ENCODE measurements at places on chromosomes 6 and 20.

DNA sequence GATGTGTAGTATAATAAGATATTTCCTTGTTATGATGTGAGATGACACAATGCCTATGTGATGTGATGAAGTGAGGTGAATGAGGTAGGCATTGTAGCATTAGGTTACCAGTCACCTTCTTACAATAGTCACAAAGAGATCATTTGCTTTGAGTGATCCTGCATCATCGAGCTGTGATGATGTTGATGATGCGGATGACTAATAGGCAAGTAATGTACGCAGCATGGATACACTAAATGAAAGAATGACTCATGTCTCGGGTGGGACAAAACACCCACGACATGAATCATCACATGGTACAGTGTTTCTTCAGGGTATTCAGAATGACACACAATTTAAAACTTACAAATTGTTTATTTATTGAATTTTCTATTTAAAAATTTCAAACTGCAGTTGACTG is 806.3 kb upstream of the GJE1 start:
- no peak overlapping the region for H3K4me3 ChIP-seq
- DNase-seq = no peak
- H3K27me3 ChIP-seq = no peaks in the 10 kb centered on the region
- no peak overlapping the region for H3K27ac ChIP-seq
- no peaks in the 10 kb centered on the region for H3K36me3 ChIP-seq

DNA sequence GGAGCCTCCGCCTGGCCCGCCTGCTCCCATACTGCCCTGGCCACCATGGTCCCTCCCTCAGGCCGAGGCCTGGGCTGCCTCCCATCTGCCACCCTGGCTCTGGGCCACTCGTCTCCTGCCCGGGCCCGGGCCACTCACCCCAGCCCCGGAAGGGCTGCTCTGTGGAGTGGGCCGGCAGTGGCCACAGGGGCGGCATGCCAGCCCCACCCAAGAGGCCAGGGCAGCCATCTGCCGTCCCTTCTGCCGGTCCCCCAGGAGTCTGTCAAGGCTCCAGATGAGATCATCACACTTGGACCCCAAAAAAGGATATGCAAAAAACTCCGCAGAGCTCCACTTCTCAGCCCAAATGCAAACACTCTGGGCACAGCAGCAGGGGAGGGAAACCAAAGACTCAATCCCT is 23.8 kb upstream of the TLDC2 start:
- peak overlapping the region; percentile 24 for H3K27ac ChIP-seq
- H3K36me3 ChIP-seq = peaks cover 4% of the 10 kb centered on the region
- peaks cover 31% of the 10 kb centered on the region for H3K4me1 ChIP-seq
- no peaks in the 10 kb centered on the region for H3K27me3 ChIP-seq

GRCh38 chr6:84050408-84050807 is 16.8 kb downstream of the MRAP2 start:
- no peak overlapping the region for H3K27ac ChIP-seq
- DNase-seq = no peak

GRCh38 chr20:32473231-32474008 is 111.7 kb downstream of the NOL4L start:
- H3K4me3 ChIP-seq = peak overlapping the region; percentile 66
- DNase-seq = peak; percentile 53
- H3K36me3 ChIP-seq = peaks cover 51% of the 10 kb centered on the region

DNA sequence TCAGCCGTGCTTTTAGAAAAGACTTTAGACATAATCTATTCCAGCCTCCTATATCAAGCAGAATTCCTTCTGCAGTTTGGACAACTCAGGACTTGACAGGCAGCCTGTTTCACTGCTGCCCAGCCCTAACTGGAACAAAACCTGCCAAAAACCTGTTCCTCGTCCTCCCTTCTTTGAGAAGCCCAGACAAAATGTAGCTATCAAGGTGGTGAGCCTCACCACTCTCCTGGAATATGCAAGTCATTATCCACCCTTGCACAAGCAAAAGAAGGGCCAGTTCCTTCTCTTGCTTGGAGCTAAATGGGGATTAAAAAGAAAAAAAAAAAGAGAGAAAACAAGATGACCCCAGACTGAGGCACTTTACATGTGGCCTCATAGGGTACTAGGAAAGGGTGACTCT is 64.2 kb downstream of the TFAP2A start:
- no peaks in the 10 kb centered on the region for H3K4me1 ChIP-seq
- no peak overlapping the region for H3K27ac ChIP-seq
- H3K36me3 ChIP-seq = no peaks in the 10 kb centered on the region
- no peak overlapping the region for H3K4me3 ChIP-seq
- DNase-seq = no peak
- no peaks in the 10 kb centered on the region for H3K27me3 ChIP-seq

- H3K36me3 ChIP-seq = no peaks in the 10 kb centered on the region
- H3K4me1 ChIP-seq = no peaks in the 10 kb centered on the region
- H3K27me3 ChIP-seq = peaks cover 11% of the 10 kb centered on the region
- no peak overlapping the region for H3K27ac ChIP-seq
Measured at GRCh38 chr6:90411292-90411781, 114.7 kb upstream of the BACH2 start.

DNA sequence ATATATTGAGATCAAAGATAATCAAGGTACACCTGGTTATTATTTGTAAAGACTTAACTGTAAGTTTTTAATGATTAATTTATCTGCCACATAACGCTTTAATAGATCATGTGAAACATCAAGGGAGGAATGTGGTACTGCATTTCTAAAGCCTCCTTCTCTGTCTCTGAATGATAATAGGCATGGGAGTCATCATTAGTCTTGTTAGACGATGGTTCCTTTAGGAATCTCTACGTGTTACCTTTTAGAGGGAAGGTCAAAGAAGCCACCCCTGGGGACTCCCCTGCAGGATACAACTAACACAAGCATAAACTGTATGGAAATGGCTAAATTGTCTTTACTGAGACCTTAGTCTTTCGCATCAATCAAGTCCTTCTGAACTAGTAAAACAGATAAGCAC is 173.6 kb upstream of the MCHR2 start:
- no peak overlapping the region for H3K4me3 ChIP-seq
- no peak for DNase-seq
- no peaks in the 10 kb centered on the region for H3K27me3 ChIP-seq

- H3K36me3 ChIP-seq = no peaks in the 10 kb centered on the region
- H3K27ac ChIP-seq = peak overlapping the region; percentile 86
- peaks cover 36% of the 10 kb centered on the region for H3K4me1 ChIP-seq
- DNase-seq = no peak
Measured at GRCh38 chr20:49794336-49795134, 18.1 kb upstream of the SLC9A8 start.

- H3K4me3 ChIP-seq = peak overlapping the region; percentile 63
- peak; percentile 50 for DNase-seq
- H3K4me1 ChIP-seq = peaks cover 46% of the 10 kb centered on the region
- H3K36me3 ChIP-seq = no peaks in the 10 kb centered on the region
- no peaks in the 10 kb centered on the region for H3K27me3 ChIP-seq
- peak overlapping the region; percentile 99 for H3K27ac ChIP-seq
Measured at GRCh38 chr6:111606620-111607115, 990 bp upstream of the TRAF3IP2 start.

- no peaks in the 10 kb centered on the region for H3K36me3 ChIP-seq
- no peaks in the 10 kb centered on the region for H3K27me3 ChIP-seq
- H3K4me1 ChIP-seq = no peaks in the 10 kb centered on the region
- no peak for DNase-seq
- H3K27ac ChIP-seq = no peak overlapping the region
Measured at GRCh38 chr6:50076431-50076830, 26.7 kb upstream of the DEFB112 start.

GRCh38 chr6:152151920-152152319 is 344.4 kb downstream of the ESR1 start:
- no peaks in the 10 kb centered on the region for H3K27me3 ChIP-seq
- no peaks in the 10 kb centered on the region for H3K4me1 ChIP-seq
- no peak overlapping the region for H3K27ac ChIP-seq
- H3K4me3 ChIP-seq = no peak overlapping the region

- H3K27me3 ChIP-seq = no peaks in the 10 kb centered on the region
- H3K4me3 ChIP-seq = no peak overlapping the region
- H3K36me3 ChIP-seq = peaks cover 17% of the 10 kb centered on the region
Measured at GRCh38 chr6:75266716-75267291, 17.8 kb downstream of the TMEM30A start.

DNA sequence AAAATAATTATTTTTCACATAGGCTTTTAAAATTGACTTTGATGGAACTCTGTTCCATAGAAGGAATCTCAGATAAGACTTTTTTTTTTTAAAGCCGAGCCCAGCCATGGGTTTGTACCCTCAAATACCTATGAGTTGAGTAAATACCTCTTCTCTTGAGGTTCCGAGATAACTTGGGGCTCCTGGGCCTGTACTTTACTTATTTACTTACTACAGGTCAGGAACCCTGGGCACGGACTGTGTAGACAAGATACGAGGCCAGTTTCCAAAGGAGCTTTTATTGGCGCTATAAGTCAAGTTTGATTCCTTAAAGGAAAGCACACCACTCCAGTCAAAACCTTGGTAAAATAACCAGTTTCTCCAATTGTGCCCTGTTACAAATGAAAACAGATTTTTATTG is 7.5 kb downstream of the AFG1L start:
- DNase-seq = peak; percentile 67
- H3K27me3 ChIP-seq = no peaks in the 10 kb centered on the region
- peaks cover 39% of the 10 kb centered on the region for H3K4me1 ChIP-seq
- H3K36me3 ChIP-seq = no peaks in the 10 kb centered on the region
- H3K4me3 ChIP-seq = no peak overlapping the region

DNA sequence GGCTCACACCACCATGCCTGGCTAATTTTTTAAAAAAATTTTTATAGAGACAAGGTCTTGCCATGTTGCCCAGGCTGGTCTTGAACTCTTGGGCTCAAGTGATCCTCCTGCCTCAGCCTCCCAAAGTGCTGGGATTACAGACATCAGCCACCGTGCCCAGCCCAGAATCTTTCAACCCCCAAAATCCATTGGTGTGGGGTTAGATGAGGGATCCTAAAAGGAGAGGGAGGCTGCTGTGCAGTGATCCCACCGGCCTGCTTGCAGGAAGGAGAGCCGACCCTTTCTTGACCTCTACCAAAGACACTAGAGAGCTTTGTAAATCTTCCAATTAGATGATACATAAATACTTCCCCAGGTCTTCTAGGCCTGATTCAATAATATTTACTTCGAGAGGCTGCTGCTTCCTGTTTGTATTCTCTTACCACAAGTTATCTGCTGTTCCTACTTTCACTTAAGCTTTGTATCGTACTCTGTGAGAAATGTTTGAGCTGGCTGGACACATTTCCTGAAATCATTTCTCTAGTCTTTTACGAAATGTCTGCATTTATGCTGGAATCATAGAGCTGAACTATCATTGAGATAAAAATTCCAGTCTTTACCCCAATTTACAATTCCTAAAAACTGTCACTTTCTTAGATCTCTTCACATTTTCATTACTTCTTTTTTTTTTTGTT is 49.3 kb upstream of the IER3 start:
- no peaks in the 10 kb centered on the region for H3K4me1 ChIP-seq
- peak overlapping the region; percentile 44 for H3K27ac ChIP-seq
- no peaks in the 10 kb centered on the region for H3K27me3 ChIP-seq
- no peaks in the 10 kb centered on the region for H3K36me3 ChIP-seq
- peak; percentile 32 for DNase-seq

GRCh38 chr6:6592826-6593475 is 4.4 kb downstream of the LY86 start:
- no peak overlapping the region for H3K4me3 ChIP-seq
- no peak overlapping the region for H3K27ac ChIP-seq
- H3K27me3 ChIP-seq = peaks cover 5% of the 10 kb centered on the region
- peaks cover 3% of the 10 kb centered on the region for H3K4me1 ChIP-seq
- DNase-seq = no peak

DNA sequence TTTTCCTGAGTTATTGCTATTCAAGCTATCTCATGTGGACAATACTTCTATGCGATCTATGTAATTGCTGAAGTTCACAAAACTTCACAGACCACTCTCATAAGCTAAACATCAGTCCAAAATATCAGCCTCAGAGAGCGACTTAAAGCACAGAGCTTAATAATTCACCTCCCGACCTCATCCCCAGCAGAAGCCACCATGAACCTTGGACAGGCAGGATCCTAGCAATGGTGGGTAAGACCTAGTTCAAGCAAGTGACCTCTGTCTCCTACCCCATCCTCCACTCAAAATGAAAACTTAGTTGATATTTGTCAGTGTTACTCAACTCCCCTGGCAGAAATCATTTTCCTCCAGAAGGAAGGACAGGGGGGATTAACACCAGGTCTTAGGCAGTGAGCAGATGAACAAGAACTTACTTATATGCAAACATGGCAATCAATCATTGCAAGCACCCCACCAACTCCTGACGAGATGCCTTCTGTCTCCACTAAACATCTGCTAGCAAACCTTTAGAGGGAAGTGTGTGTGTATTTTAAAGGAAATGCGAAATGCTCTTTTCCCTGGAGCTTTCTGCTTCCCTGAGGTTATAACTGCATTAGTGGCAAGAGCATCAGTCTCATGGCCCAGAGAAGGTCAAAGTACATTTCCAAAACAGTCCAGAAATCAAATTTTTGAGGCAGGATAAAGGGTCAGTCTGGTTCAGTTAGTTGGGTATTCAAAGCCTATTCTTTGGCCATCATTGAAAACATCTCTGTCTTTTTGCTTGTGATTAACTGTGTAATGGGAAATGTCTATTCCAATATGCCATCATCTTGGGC is 90.0 kb downstream of the SLC22A23 start:
- H3K4me3 ChIP-seq = no peak overlapping the region
- peaks cover 48% of the 10 kb centered on the region for H3K4me1 ChIP-seq
- peak; percentile 66 for DNase-seq
- no peaks in the 10 kb centered on the region for H3K36me3 ChIP-seq
- H3K27me3 ChIP-seq = no peaks in the 10 kb centered on the region

DNA sequence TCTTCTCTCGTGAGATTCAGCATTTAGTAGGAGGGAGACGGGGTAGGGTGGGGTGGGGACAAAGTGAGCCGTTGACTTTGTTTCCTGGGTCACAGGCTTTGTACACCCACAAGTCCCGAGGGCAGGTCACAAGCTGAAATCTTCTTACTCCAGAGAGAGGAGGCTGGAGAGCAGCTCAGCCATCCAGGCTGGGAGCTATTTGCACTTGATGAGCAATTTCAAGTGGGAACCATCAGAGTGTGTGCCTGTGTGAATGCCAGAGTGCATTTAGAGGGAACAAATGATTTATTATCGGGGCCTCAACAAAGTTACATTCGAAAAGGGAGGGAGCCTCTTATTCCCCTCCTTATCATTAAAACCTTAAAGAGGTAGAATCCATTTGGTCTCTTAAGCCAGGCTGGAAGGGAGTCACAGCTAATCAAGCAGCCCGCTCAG is 155.7 kb upstream of the JARID2 start:
- H3K27me3 ChIP-seq = no peaks in the 10 kb centered on the region
- no peaks in the 10 kb centered on the region for H3K36me3 ChIP-seq
- H3K4me3 ChIP-seq = no peak overlapping the region

GRCh38 chr6:142605922-142606485 is 304.2 kb downstream of the ADGRG6 start:
- no peaks in the 10 kb centered on the region for H3K4me1 ChIP-seq
- DNase-seq = no peak
- no peak overlapping the region for H3K4me3 ChIP-seq
- no peaks in the 10 kb centered on the region for H3K27me3 ChIP-seq

GRCh38 chr6:151497905-151498304 is 4.1 kb downstream of the CCDC170 start:
- H3K27ac ChIP-seq = peak overlapping the region; percentile 34
- H3K4me1 ChIP-seq = peaks cover 9% of the 10 kb centered on the region
- peaks cover 21% of the 10 kb centered on the region for H3K27me3 ChIP-seq
- no peaks in the 10 kb centered on the region for H3K36me3 ChIP-seq
- DNase-seq = no peak

Data from large intestine (tissue), 12 donors.